ENCODE measurements at places on chromosomes 1 and 21.

DNA sequence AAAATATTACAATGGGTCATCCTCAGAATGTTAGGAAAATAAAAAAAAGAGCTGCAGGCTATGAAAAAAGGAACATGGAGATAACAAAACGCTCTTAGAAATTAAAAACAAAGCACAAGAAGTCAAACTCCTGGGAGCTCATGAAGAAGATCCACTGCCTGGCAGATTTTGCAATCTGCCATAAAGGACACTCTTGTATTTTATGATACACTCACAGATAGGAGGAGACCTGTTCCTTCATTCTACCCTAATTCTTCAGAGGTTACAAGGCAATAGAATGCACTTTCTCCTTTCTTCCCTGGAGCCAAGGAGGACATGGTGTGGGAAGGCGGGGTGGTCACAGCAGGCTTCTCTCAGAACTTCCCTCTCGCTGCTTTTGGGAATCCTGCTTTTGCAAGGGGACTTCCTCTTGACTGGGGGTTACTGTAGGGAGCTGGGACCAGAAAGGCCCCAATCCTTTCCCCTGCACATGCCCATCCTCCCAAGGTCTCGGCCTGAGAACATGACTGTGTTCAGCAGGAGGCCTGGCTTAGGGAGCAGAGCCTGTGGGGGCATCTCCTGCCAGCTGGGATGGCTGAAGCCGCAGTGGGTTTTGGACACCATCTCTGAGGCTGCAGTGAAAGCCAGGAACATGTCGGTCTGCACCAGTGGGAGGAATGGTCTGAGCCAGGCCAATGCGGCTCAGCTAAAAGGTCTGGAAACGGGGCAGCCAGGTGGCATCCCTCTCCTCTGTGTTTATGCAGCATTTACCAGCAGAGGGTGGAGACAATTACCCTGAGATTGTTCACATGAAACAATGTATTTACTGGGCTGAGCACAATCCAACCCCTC lies 44.8 kb downstream of the GPR161 start:
- DNase-seq: no peak

DNA sequence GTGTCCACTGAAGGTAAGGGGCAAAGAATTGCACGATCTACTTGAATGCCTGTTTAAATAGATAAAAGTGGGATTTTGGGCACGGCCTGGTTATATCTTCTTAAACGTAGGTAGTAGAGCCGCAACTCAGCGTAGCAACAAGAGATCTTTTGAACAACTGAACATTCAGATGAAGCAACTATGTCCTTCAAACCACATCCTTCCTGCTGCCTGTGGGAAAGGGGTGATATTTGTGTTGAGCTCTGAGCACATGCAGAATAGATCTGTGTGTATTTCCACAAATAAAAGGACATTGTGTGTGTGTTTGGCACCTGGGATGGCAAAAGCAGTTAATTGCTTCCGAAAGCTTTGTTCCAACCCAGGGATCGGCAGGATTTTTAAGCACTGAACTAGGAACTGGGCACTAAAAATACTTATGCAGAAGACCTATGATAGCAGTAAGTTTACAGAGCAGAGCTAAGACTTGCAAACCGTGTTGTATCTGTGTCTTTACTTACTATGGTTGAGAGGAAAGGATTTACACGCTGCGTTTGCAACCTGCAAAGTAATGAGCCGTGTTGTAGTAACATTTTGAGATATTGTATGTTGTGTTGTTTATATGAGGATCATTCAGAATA lies 333.4 kb downstream of the CHRM3 start:
- DNase-seq: no peak

- no peak for DNase-seq
Observed at GRCh38 chr1:5935026-5935425, 57.2 kb downstream of the NPHP4 start.

- no peak for DNase-seq
Observed at GRCh38 chr1:115833856-115834255, 7.1 kb downstream of the NHLH2 start.

- no peak for DNase-seq
Observed at GRCh38 chr1:192916021-192916420, 107.2 kb downstream of the RGS2 start.

DNA sequence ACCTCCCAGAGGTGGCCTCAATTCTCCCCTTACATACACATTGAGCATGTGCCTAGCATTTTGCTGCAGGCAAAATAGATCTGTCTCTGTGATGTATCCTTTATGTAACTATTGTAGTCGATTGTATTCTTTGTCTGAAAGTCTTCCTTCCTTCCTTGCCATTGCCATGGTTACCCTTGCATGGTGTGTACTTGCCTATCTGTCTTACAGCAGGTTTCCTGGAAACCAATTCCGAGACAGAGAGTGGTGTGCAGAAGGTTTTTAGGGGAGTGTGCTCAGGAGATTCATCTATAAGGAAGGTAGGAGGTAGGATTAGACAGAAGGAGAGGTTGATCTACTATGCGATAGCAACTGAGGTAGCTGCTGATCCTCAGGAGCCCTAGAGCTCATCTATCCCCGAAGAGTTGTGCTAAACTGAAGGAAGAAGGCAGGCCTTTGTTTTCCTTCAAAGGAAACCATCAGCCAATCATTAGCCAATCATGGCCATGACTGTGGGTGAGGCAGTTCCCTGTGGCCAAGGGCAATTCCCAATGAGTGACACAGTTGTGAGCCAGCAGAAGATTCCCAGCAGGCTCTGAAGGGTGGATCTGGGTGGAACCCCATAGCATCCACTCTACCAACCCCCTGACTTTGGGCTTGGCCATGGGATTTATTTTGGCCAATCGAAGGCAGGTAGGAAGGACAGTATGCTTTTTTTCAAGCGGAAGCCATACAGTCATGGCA lies 15.0 kb downstream of the CITED4 start:
- DNase-seq: no peak

DNA sequence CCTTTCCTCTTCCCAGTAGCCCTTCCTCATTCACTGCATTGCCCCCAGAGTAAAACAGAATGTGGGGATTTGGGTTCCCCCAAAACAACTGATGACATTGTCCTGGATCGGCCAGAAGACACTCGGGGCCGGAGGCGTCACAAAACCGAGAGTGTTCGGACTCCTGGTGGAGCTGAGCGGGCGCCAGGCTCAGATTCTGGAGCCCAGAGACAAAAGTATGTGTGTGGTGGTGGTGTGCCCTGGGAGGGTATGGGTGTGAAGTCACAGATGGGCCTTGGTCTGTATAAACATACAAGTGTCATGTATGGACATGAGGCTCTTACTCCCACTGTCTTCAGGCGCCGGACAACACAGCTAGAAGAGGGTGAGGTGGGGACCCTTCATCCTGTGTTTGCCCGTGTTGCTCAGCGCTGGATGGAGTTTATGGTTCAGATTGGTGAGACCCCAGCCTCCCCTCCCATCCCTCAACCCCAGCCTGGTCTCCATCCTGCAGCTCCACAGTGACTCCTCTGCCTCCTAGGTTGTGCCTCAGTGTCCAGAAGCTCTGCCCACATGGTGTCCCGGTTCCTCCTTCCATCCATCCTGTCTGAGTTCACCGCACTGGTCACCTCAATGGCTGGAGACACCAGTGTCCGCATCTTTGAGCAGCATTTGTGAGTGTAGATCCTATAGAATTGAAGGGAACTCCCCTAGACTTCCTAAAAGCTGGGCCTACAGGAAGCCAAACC lies 12.4 kb downstream of the HYI start:
- DNase-seq: no peak

- no peak for DNase-seq
Observed at GRCh38 chr1:110689868-110690267, 15.1 kb upstream of the KCNA3 start.

DNA sequence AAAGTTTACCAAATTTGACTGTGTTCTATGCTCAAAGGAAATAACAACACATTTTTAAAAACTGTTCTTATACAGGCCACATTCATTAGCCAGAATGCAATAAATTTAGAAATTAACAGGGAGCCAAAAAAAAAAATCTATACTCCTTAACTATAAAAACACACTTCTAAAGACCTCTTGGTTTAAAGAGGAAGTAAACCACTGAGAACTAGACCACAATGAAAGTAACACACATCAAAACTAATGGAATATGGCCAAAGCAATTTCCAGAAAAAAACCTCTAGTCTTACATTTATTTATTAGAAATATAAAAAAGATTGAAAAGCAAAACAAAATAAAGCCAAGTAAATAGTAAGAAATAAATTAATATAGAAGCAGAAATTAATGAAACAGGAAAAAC lies 48.9 kb upstream of the GADD45A start:
- no peak for DNase-seq

- no peak for DNase-seq
Observed at GRCh38 chr1:172145231-172145651, 275.2 kb upstream of the C1orf105 start.

DNA sequence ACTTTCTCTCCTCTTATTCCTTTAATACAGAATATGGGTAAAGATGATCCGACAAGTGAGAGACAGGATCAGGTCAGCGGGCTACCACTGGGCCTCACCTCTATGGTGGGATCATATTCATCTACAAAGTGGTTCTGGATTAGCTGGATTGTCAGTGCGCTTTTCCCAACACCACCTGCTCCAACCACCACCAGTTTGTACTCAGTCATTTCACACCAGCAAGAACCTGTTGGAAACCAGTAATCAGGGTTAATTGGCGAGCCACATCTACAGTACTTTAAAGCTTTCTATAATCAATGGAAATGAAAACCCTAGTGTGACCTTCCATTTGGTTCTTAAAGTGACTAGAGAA lies 643 bp downstream of the NRAS start:
- DNase-seq: no peak

- no peak for DNase-seq
Observed at GRCh38 chr1:59367301-59368007, 70.6 kb downstream of the FGGY start.

DNA sequence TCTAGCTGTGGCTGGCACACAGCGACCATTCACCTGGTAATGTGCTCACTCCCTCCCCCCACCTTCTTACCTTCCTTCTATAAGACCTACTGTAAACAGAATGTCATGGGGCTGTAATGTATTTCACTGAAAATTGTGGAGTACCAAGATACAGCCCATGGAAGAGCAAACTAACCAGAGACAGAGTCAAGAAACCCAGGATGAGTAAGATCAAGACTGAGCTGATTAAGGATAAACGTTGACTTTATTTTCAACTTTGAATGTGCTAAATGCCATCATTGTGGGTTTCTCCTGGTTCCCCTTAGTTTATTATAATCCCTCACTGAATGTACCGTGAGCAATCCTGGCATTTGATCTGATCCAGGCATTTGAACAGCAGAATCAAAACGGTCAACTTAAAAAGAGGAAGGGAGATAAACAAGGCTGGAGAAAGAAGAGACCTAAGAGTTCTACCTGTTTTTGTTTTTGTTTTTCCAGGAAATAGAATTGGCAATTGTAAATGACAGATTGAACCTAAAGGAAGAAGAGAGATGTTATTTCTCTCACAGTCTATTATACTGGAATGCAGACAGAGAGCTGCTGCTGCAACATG lies 16.1 kb upstream of the ATP1B1 start:
- DNase-seq: no peak

DNA sequence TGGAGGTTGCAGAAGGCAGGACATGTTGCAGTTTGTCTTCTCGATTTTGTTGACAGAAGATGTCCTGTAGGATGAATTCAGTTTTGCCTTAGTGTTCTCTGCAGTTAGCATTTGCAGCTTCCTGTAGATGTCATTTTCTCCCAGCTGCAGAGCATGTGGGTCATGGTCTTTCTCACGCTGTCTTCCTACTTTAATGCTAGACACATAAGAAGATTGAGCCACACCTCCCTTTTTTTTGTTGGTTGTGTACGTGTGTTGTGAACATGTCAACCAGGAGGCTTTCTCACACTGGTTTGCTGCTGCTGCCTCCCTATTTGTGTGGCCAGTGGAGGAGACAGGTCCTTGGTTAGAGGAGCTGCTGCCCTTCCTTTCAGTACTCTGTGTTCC lies 110.7 kb downstream of the VPS13D start:
- DNase-seq: peak; percentile 12

DNA sequence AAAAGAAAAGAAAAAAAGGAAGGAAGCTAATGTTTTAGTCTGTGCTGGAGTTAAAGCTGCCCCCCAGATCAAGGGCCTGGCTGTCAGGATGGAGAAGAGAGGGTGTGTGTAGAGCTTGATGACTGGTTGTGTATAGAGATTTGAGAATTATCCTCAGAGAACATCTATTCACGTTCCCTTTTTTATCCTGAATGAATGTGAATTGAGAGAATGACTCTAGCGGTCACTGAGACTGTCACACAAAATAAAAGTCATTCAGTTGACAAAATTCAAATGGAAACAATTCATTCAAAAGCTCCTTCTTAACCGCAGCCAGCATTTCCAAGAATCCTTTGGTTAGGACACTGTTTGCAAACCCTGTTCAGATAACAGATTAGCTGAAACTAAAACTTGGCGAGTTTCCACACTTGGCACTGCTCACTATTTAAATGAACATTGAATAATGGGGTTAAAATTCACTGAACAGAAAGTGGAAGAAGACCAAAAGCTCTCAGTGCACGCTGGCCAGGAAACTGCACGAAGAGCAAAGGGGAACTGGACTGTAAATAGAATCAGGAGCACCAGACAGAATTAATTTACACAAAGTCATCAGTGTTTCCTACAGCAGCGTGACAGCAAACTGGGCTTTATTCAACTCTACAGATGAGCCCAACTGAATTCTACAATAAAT lies 13.6 kb upstream of the FAM89A start:
- peak; percentile 31 for DNase-seq

GRCh38 chr1:91727763-91728162 lies 158.2 kb downstream of the TGFBR3 start:
- no peak for DNase-seq

GRCh38 chr1:178644308-178645120 lies 80.5 kb upstream of the RALGPS2 start:
- no peak for DNase-seq

DNA sequence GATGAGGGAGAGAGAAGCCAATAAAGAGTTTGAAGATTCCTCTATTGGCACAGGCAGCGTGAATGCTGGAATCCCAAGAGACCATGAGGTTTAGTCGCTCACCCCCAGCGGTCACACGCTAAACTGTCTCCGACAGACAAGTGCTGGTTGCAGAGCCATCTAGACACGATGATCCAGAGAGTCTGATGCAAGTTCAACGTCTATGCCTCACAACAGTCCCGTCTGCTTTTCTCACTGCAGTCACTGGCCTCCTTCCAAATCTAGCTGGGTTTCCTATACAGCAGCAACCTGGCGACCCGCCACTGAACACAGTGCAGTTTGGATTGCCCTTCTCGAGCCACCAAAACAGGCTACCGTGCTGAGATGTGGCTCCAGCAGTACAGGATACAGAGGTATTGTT lies 98.6 kb upstream of the KRTAP19-8 start:
- peak; percentile 31 for DNase-seq

DNA sequence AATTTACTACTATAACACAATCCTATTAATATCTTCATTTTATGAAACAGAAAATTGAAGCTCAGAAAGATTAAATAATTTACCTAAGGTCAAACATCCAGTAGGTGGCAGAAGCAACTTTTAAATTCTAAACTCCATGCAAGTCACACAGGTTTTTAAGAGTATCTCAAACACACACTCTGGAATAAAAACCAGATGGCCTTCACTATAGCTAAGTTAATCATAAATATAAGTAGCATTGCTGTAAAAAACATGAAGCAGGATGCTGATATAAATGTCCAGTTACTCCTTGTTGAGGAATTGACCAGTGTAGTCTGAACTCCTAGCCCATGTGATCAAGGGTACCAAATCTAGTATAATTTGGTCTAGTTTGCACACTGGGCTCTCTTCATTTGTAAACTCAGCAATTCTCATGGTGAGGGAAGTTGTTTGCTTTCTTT lies 9.4 kb upstream of the FMO3 start:
- DNase-seq: no peak

- no peak for DNase-seq
Observed at GRCh38 chr1:118825619-118826018, 162.5 kb downstream of the TBX15 start.

- no peak for DNase-seq
Observed at GRCh38 chr1:184929711-184930202, 44.6 kb downstream of the NIBAN1 start.

Measured in occipital lobe (tissue), 3 donors.